ENCODE measurements at places on chromosomes 7 and 10. TPM values are rescaled to one million over a fixed set of nuclear protein-coding genes. Genes with fewer than 3 reads are reported as not detected.

DNA sequence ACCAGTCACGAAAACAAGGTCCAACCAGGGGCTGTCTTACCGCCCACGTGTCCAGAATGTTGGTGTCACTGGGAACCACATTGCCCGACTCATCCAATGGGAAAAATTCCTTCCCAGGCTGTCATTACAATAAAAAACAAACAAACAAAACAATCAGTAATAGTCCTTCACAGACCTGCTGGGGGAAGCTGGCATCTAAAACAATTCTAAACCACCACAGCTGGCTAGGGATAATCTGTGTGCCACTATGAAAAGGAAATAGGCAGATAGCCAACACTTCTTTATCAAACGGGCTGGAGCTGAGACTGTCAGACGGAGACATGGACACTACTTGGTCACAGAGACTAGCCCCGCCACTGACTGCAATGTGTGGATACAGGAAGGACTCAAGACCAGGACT is 9.2 kb downstream of the AKR1B1 start:
- no peak for DNase-seq

DNA sequence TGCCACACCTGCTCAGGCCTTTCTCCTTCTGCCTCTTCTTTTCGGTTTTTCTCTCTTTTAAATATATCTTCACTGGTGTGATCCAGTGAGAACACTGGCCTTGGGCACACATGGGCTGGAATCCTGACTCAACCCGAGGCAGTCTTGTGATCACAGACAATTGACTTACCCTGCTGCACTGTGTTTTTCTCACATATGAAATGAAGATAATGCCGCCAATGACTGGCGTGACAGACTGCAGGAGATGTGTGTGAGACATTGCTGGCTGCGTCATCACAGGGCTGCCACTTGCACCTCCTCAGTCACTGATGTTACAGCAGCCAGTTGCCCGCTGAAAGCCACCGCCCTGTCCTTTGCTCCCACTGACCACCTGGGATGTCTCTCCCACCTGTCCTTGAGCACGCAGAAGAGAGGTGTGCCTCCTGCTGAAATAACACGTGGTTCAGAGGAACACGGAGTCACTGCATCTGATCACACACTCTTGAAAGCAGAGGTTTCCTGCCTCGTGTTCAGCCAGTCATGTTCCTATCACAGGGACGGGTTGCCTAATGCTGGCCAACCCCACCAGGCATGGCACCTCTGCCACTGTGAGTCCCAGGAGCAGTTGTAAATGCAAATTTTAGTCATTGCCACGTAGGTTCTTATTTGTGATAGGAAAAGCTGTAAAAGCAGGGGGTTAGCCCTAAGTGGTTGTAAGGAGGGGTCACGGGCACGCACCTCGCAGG is 124.6 kb upstream of the LANCL2 start:
- DNase-seq, result no peak

ZFAND2A gene
- 10.2 TPM for polyA plus RNA-seq

- no peak for DNase-seq
These were observed 32.6 kb downstream of the NEUROD6 start for GRCh38 chr7:31307972-31308371.

LEP gene
- polyA plus RNA-seq, result 0.11 TPM

PRKCQ gene
- polyA plus RNA-seq, result 10.0 TPM

DPYSL4 gene
- polyA plus RNA-seq, result 4.6 TPM

DNA sequence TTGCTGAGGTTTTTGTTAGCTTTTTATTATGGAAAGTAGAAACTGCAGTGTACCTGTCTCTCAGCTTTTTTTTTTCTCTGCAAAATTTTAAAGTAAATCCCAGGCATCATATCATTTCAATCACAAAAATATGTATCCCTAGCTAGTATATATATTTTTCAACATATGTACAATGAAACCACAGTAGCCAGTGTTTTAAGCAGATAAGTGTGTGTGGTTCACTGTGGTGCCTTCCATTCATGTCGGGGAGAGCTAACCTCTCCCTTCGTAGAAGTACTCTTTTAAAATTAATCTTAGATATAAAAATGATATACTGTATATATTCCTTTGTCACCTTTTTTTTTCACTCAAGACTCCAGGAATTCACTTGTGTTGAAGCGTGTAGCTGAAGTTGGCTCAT is 22.7 kb downstream of the CUL1 start:
- DNase-seq, result no peak

DNA sequence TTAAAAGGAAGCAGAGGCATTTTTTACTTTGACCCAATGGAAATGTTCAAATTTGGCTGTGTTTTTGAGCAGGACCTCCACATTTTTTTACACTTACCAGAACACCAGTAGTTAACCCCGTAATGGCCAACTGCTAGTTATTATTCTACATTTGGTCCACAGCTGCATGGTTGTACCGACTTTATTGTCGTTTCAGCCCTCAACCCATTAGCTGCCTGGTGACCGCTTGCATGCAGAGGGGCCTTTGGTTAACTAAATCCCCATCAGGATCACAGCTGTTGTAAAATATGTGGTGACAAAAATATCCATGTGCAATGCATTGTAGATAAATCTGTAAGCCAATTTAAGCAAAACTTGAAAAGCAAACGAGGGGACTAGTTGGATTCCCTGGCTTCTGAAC is 342.2 kb upstream of the MEOX2 start:
- DNase-seq, result no peak

MEST gene
- polyA plus RNA-seq, result 840 TPM

DNA sequence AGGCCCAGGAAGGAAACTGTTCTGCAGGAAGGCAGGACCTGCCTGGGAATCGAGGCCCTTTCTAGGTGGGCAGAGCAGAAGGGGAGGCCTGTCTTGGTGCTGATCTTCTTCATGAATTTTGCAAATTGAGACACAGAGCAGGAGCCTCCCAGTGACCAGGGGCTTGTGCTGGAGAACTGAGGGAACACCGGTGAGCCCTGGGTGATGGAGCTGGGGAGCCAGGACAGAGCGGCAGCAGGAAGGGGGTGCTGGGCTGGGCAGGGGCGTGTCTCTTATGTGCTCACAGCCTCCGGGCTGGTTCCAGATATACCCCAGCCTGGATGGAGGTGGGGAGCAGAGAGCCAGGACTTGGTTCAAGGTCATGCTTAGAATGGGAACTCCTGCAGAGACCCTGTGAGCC is 139.9 kb downstream of the C10orf105 start:
- DNase-seq, result no peak

DNA sequence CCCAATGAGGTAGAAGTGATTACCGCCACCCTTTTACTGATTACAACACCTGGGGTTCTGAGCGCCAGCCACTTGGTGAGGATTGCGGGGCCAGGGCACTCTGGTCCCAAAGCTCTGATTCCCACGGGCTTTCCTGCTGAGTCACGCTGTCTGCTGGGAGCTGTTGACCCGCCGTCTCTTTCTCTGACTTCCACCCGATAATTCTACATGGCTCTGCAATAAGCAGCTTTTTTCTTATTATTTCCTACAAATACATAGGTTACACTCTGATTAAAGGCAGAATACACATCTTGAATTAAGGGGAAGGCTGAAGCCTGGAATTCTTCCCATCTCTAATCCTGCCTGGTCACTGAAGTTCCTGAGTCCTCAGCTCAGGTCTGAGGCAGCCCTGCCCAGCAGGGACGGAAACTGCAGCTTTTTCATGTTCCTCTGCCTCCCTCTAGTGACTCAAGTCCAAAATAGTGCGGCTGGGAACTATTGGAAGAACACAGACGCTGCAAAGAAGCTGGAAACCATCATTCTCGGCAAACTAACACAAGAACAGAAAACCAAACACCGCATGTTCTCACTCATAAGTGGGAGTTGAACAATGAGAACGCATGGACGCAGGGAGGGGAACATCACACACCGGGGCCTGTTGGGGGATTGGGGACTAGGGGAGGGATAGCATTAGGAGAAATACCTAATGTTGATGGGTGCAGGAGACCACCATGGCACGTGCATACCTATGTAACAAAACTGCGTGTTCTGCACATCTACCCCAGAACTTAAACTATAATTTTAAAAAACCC is 178.3 kb downstream of the PRKCQ start:
- DNase-seq, result peak; percentile 85

GRCh38 chr7:36970551-36971514 is 246.5 kb upstream of the AOAH start:
- DNase-seq, result no peak

- DNase-seq, result no peak
These were observed 693.1 kb downstream of the PARD3 start for GRCh38 chr10:34121781-34122622.

TSPAN12 gene
- polyA plus RNA-seq, result 70.1 TPM

- no peak for DNase-seq
These were observed 6.8 kb upstream of the ANKRD22 start for GRCh38 chr10:88858491-88858890.

OPN1SW gene
- polyA plus RNA-seq, result 2.9 TPM

SEMA3E gene
- 2.5 TPM for polyA plus RNA-seq

RARRES2 gene
- 46.8 TPM for polyA plus RNA-seq

DNA sequence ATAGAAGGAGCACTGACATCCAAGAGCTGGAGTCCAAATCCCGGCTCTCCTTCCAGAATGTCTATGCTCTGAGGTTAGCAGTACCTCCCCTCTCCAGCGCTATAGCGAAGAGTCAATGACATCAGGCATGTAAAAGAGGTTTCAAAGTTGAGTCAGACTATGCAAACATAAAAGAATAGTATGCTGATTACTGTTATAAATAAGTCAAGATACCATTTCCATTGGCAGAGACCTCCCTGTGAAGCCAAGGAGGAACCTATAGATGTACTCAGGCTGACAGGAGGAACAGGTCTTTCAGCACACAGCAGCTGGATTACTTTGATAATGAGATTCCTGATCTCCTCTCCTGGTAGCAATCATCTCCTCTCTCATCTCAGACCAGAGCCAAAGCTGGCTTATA is 103.9 kb upstream of the EFCAB10 start:
- DNase-seq, result no peak

DNA sequence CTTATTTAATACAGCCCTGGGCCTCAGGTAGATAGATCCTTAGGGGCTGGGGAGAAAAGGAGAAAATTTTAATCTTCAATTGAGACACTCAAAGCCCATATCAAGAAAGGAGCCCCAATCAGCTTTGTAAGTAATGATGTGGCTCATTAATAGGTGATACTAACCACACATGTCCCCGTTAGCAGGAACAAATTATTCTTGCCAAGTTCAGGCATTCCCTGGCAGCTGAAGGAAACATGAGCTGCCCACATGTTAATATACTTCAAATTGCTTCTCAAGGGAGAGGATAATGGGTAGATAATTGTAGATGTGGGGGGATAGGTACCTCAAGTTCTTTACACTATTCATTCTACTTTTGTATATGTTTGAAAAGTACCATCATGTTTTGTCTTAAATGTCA is 14.5 kb downstream of the IFIT5 start:
- DNase-seq, result no peak
